NCI-H1417 treated with DMSO at 0.1 percent for 48 hours (cell line): ENCODE measurements at places on chromosomes 12 and 14.

GRCh38 chr12:120835304-120835612 lies 68.9 kb downstream of the SPPL3 start:
- no peak for DNase-seq

- DNase-seq: no peak
These were observed 1.9 kb downstream of the BCL7A start for GRCh38 chr12:122023339-122024131.

DNA sequence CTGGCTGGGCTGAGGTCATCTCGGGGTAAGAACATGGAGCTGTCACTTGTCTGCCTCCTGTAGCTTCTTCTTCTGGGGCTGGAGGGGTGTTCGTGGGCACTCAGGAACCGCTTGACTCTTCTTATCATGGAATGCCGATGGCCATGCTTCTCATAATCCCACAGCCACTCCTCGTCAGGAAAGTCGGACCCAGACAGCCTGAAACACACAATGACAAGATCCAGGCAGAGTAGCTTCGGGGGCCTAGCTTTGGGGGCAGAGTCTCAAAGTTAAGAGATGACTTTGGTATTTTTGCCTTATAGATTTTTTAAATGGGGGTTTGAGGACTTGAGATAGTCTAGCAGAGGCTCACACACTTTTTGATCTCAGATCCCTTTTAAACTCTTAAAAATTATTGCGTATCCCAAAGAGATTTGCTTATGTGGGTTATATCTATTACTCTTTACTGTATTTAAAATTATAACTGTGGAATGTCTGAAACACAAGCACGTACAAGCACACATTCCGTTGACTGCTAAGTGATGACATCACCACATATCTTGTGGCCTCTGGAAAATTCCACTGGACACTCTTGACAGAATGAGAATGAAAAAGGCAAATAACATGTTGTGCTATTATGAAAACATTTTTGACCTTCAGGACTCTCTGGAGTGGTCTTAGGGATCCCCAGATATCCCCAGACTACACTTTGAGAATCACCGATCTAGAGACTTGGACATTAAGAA lies 43.3 kb downstream of the BEST3 start:
- no peak for DNase-seq

GRCh38 chr14:56162476-56162875 lies 44.3 kb downstream of the PELI2 start:
- no peak for DNase-seq

DNA sequence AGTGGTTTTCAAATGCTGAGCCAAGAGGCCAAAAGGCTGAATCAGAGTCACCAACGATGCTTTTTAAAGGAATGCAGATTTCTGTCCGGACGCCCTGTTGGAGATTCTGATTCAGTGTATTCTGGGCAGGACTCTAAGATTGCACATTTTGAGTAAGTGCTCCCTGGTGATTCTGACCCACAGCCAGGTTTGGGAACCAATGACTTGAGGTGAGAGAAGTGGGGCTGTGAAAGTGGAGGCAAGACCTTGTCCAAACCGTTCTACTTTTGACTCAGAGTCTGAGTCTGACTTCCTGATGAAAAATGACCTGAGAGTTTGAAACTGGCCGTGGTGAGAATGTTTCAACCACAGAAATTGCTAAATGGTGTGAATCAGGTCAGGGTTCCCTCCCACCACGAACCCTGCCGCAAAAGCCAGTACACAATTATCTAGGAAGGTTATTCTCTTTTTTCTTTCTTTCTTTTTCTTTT lies 90.2 kb downstream of the NTN4 start:
- DNase-seq: no peak

DNA sequence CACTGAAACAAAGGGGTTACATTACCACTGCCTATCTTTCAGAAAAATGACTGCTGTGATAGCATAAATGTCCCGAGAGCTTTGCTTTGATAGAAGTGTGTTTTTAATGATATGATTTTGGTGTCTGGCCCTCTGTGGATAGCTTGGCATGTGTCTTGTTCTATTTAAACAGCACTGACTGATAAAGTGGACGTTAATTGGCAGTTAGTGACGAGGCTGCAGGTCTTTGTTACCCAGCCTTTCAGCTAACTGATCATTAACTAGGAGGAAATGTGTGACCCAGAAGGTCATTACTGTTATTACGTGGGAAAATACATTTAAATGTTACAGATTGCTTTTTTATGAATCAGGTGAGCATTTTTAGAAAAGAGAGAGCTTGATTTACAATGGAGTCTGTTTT lies 428.3 kb downstream of the DIO2 start:
- peak; percentile 83 for DNase-seq

GRCh38 chr14:72722201-72722785 lies 171.6 kb downstream of the DPF3 start:
- no peak for DNase-seq

GRCh38 chr14:104697317-104697703 lies 7.9 kb downstream of the INF2 start:
- DNase-seq: no peak

GRCh38 chr12:18905134-18905533 lies 167.2 kb downstream of the CAPZA3 start:
- no peak for DNase-seq

GRCh38 chr12:108475396-108475795 lies 39.7 kb upstream of the FICD start:
- no peak for DNase-seq

GRCh38 chr12:95460896-95461295 lies 13.1 kb upstream of the METAP2 start:
- DNase-seq: no peak

DNA sequence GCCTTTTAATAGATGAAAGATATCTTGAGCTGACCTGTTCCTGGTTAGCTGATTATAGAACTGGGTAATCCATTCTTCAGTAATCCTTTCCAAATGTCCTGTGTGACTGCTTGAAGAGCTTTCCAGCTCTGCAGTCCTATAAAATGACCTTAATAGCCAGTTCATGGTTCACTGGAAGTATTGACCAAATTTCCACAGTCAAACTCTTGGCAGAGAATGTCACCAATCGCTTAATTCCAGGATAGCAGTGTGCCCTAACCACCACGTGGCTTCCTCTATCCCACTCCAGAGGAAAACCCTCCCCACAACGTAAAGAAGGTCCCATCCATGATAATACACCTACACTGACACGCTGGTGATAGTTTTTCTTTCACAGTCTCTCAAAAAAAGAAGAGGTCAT lies 17.4 kb downstream of the PRKAB1 start:
- no peak for DNase-seq

GRCh38 chr12:168763-169525 lies 45.0 kb downstream of the SLC6A12 start:
- no peak for DNase-seq

DNA sequence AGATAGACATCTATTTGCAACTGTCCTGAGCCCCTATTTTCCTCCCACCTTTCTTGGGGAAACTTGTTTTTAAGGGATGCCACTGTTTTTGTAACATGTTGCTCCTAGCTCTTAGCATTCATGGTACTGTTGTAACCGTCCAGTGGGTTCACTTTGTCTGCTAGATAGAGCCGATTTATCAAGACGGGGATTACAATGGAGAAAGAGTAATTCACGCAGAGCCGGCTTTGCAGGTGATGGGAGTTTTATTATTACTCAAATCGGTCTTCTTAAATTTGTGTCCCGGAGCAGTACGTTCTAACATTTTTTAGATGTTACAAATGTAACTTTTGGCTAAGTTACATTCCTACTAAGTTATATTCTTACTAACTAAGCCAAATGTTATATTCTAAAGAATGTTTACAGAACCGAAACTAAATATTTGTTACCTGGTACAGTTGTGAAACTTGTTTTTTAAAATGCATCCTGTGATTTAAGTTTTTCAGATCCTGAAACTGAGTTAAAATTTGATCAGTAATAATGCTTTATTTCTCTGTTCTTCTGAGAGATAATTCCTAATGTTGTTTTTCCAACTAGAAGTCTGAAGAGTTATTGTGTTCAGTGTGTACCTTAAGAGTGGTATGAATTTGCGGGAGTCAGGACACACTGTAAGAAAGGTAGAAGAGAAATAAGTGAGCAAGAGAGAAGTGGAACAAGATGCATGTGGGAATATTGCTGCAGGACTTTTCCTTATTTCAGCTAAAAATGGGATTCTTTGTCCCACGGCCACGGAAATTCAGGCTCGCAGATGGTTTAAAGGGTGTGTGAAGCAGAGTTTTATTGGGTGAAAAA lies 20.6 kb upstream of the CLEC2D start:
- DNase-seq: no peak

DNA sequence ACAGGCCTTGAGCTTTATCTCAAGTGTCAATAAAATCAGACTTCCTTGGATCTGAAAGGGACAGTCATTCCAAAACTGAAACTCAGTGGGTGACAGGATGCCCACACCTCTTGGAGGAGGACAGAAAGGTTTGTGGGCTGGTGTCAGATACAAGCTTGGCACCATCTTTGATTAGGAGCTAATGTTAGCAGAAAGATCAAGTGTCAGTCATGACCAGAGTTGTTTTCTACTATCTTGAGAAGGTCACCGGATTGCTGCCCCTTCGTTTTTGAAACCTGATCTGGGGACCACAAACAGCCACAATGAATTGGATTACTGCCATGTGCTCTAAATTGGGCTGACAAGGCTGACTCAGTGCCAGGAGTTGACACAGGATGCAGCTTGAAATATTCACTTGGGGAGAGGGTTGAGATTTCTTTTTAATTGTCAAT lies 88.3 kb downstream of the OTOGL start:
- no peak for DNase-seq

GRCh38 chr12:89748791-89749190 lies 40.2 kb upstream of the ATP2B1 start:
- no peak for DNase-seq

- DNase-seq: no peak
These were observed 505.4 kb downstream of the LRFN5 start for GRCh38 chr14:42112108-42112507.
